ENCODE measurements at places on chromosomes 2 and 18. TPM values are rescaled to one million over a fixed set of nuclear protein-coding genes. Genes with fewer than 3 reads are reported as not detected.

The DUSP19 gene
- total RNA-seq: 3.7 TPM

DNA sequence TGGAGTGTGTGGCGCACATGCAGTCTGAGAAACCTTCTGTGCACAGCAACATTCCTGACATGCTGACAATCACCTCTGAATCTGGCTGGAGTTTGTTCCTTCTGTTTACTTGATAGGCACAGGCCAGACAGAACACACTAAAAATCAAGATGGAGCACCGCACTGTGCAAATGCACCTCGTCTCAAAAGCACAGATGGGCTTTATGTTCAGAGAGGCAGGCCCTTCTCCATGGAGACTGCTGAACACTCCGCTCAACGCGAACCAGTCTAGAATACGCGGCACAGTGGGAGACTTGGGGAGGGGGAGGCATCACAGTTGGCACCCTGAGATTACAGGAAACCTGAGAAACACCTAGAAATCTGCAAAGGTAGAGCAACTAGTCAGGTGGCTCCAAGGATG lies 58.4 kb upstream of the DNMT3A start:
- H3K27me3 ChIP-seq: no peaks in the 10 kb centered on the region
- H3K4me3 ChIP-seq: no peak overlapping the region
- peak overlapping the region; percentile 25 for H3K27ac ChIP-seq
- H3K36me3 ChIP-seq: no peaks in the 10 kb centered on the region

DNA sequence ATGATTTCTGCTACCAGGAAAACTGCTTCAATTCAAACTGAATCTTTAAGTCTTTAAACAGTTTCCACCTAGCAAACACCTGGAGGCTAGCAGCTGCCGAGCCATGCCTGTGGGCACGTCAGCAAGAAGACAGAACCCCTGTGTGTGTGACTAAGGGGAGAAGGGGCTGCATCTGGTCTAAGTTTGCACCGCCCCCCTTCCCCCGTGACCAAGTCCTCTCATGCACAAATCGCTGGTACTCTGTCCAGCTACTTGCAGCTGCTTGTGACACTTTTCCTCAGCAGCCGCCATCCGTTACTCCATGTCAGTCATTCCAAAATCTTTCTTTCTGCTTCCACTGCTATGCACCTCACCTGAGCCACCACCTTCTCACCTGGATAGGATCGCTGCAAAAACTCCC lies 355.0 kb downstream of the SS18 start:
- no peak overlapping the region for H3K27ac ChIP-seq
- no peaks in the 10 kb centered on the region for H3K27me3 ChIP-seq

DNA sequence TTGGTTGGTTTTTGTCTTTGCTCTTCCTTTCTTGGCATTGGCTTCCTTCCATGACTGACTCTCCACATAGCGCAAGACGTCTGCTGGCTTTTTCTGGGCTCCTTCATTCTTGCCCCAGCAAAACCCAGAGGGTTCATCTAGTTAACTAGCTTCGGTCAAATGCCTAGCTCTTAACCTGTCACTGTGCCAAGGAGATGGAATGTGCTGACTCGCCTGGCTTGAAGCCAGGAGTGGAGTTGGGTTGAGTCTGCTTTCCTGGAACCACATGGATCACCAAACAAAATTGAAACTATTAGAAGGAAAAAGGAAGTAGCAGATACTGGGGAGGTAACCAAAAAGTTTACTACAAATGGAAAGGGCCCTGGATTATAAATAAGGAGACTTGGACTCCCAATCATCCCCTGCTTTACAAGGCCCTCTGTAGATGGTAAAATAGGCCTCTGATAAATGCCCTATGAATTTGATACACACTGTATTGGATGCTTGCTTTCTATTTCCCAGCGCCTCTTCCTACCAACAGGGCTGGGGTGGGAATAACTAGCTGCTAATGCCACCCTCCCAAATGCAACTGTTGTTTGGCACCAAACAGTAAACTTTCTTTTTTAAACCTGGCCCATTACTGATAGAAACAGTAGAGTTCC lies 11.3 kb downstream of the MALT1 start:
- peak; percentile 57 for DNase-seq
- no peak overlapping the region for H3K27ac ChIP-seq
- no peaks in the 10 kb centered on the region for H3K36me3 ChIP-seq
- no peaks in the 10 kb centered on the region for H3K4me1 ChIP-seq
